Vein endothelial cell (primary cell): ENCODE measurements at places on chromosomes 7 and 10. TPM values are rescaled to one million over a fixed set of nuclear protein-coding genes. Genes with fewer than 3 reads are reported as not detected.

UCMA gene
- not detected in 2 replicates for total RNA-seq

SPDYE11 gene
- not detected in 2 replicates for total RNA-seq

ABHD11 gene
- total RNA-seq, result 8.5 and 8.8 TPM in 2 replicates

CCL24 gene
- total RNA-seq, result not detected in 2 replicates

MACC1 gene
- not detected in 2 replicates for total RNA-seq

SCIN gene
- 0.33 and 0.76 TPM in 2 replicates for total RNA-seq

CHN2 gene
- 1.6 and 2.5 TPM in 2 replicates for total RNA-seq

SUN3 gene
- total RNA-seq, result not detected in 2 replicates

MARVELD1 gene
- 46.7 and 54.4 TPM in 2 replicates for total RNA-seq

OR2A7 gene
- not detected in 2 replicates for total RNA-seq

FOXP2 gene
- 8.5 and 8.9 TPM in 2 replicates for total RNA-seq

SPDYE8 gene
- total RNA-seq, result not detected in 2 replicates

MUC12 gene
- not detected in 2 replicates for total RNA-seq

KLLN gene
- total RNA-seq, result 0.33 and 0.57 TPM in 2 replicates

CDC14C gene
- not detected in 2 replicates for total RNA-seq

DOCK1 gene
- 105 and 108 TPM in 2 replicates for total RNA-seq

SFTPA2 gene
- total RNA-seq, result not detected in 2 replicates

IDE gene
- 34.6 and 45.1 TPM in 2 replicates for total RNA-seq

ADAM22 gene
- 0.33 and 0.86 TPM in 2 replicates for total RNA-seq

HOXA4 gene
- total RNA-seq, result 1.4 and 1.6 TPM in 2 replicates

GPR146 gene
- total RNA-seq, result 13.5 and 29.4 TPM in 2 replicates

TUBAL3 gene
- total RNA-seq, result 1.1 and 1.3 TPM in 2 replicates
